ENCODE measurements at places on chromosomes 7 and 10. TPM values are rescaled to one million over a fixed set of nuclear protein-coding genes. Genes with fewer than 3 reads are reported as not detected.

PMS2 gene
- total RNA-seq: 20.5 TPM

DNA sequence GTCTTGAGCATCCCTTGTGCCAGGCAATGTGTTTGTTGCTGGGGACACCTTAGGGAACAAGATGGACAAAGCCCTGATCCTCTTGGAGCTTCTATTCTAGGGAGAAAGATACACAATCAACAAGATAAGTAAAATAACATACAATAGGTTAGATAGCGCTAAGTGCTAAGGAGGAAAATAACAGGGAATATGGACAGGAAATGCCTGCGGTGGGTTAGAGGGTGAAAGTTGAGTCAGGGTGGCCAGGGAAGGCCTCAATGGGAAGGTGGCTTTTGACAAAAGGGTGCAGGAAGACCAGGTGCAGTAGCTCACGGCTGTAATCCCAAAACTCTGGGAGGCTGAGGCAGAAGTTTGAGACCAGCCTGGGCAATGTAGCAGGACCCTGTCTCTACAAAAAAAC, 38.3 kb upstream of the MYL10 start:
- no peaks in the 10 kb centered on the region for H3K36me3 ChIP-seq
- H3K27ac ChIP-seq: no peak overlapping the region
- DNase-seq: no peak
- no peaks in the 10 kb centered on the region for H3K27me3 ChIP-seq

DNA sequence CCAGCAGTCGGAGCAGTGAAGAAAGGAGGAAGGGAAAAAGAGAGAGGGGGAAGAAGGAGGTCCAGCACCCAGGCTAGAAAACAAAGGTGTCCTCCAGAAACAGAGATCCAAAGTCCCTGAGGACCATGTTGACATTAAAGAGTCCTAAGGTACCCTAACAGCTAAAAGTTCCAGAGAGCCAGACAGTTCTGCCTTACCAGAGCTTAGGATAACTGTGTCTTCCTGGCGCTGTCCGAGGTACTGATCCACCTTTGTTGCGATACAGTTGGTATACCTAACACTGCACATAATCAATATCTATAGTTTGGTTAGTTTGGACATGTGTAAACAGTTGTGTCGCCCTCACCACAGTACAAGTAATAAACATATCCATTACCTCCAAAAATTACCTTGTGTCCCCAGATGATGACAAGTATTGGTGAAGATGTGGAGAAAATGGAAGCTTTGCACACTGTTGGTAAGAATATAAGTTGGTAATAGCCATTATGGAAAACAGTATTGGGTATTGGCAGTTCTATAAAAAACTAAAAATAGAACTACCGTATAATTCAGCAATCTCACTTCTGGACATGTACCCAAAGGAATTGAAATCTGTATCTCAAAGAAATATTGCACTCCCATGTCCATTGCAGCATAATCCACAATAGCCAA, 59.8 kb downstream of the GRID1 start:
- H3K27ac ChIP-seq: no peak overlapping the region
- H3K36me3 ChIP-seq: no peaks in the 10 kb centered on the region
- peak; percentile 49 for DNase-seq
- H3K27me3 ChIP-seq: peaks cover 1% of the 10 kb centered on the region
- no peak overlapping the region for H3K4me3 ChIP-seq

GRCh38 chr7:146720195-146720594, 603.6 kb downstream of the CNTNAP2 start:
- H3K27me3 ChIP-seq: no peaks in the 10 kb centered on the region
- no peak overlapping the region for H3K4me3 ChIP-seq
- H3K27ac ChIP-seq: no peak overlapping the region
- no peaks in the 10 kb centered on the region for H3K36me3 ChIP-seq
- no peak for DNase-seq

Measured in activated CD8-positive, alpha-beta T cell treated with anti-CD3 and anti-CD28 coated beads for 36 hours (primary cell).